ENCODE measurements at places on chromosomes 1 and 21.
A peak's percentile ranks its signal among the peaks of the same experiment; 100 is the strongest.

DNA sequence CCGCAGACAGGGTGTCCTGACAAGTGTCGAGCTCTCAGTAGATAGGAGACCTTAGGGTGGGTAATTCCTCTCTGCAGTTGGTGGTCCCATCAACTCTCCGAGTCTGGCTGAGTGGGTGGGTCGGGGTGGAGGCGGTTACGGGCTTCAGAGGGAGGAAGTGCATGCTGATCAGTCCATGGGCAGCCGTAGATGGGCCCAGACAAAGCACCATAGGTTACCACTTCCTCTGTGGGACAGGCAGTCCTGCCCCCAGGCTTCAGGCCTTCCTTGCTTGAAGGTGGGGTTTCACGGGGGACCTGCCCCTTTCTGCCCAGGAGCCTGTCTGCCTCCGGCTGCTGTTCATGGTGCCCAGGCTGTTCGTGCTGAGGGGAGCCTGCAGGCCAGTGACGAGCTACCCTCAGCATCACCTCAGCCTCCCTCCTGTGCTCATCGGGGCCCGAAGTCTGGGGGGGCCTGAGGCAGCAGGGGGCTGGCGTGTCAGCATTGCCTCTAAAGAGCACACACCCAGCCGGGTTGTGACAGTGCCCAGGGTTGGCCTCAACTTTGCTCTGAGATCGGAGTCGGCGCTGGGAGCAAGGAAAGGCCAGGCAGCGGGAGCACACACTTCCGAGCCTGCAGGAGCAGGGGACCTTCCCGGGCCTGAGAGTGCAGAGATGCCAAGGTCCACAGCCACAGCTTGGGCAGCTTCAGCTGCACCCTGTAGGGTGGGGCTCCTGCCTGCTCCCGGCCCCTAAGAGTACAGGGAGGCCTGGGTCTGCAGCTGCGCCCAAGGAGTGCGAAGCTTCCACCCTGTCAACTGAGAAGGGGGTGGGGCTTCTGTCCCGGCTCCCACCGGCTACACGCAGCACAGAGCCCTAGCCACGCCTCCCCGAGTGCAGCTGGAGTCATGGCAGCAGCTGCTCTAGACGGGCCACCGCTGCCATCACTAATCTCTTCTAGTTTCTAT is 225.4 kb upstream of the NRIP1 start:
- peak; percentile 26 for DNase-seq

DNA sequence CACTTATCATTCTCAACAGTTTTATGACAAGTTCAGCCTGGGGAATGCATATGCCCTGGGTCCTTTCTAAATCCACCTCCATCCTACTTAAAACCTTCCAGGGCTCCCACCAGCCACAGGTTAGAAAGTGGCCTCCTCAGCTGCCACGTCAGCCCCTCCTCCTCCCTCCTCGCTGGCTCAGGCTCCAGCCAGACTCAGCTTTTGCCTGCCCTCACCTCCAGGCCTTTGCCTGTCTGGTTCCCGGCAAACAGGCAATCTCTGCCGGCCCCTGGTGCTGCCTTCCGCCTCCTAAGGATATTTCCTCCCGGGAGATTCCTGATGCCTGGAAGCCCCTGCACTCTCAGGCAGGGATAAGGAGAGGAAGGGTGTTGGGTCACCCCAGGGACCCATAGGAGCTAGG is 9.5 kb downstream of the RHBG start:
- no peak for DNase-seq

DNA sequence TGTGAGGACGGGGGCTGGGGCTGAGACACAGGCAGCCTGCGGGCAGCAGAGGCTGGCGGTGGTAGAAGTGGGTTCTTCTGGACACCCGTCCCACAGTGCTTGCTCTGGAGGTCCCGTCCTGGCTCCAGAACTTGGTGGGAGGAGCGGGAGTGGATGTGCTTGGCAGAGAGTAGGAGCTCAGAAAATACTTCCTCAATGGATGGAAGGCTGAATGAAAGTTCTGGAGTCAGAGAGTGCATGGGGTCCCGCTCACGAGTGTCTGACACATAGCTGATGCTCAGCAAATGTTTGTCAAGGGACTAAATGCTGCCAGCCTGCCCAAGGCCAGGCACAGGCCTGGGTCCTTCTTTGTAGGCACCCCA is 13.4 kb upstream of the NES start:
- DNase-seq: no peak

DNA sequence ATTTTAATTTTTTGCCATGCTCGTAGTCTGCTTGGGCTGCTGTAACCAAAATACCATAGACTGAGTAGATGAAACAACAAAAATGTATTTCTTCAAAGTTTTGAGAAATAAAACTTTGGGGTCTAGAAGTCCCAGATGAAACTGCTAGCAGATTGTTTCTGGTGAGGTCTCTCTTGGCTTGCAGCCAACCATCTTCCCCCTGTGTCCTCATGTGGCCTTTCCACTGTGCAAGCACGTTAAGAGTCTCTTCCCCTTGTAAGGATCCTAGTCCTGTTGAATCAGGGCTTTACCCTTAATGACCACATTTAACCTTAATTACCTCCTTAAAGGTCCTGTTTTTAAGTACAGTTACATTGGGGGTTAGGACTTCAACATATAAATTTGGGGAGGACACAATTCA is 86.6 kb downstream of the PTBP2 start:
- peak; percentile 8 for DNase-seq
